ENCODE measurements at places on chromosomes 2 and 18. TPM values are rescaled to one million over a fixed set of nuclear protein-coding genes. Genes with fewer than 3 reads are reported as not detected.

Gene PDE1A
- total RNA-seq = 10.8 TPM

Gene COL4A3
- 0.32 TPM for total RNA-seq

Gene QPCT
- 4.3 TPM for total RNA-seq

Gene SCYGR4
- total RNA-seq = not detected

Gene PPP1R1C
- total RNA-seq = not detected

GRCh38 chr18:33676593-33676992 is 98.6 kb downstream of the ASXL3 start:
- DNase-seq = no peak

DNA sequence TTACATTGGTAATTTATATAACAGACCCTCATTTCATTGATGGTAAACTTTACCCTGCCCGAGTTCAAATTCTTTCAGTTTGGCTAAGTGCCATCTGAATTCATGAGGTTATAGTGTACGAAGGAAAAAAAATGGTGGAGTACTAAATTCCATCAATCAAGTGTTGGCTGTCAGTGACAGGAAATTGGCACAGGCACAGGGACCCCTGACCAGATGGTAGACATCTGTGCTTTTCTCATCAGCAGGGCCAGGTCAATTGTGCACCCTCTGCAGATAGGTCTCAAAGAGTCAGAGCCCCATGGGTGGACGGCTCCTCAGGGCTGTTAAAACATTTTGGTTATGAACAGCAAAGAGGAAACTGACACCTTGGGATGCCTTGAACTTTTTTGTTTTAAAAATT is 439.2 kb downstream of the SETBP1 start:
- no peak for DNase-seq

DNA sequence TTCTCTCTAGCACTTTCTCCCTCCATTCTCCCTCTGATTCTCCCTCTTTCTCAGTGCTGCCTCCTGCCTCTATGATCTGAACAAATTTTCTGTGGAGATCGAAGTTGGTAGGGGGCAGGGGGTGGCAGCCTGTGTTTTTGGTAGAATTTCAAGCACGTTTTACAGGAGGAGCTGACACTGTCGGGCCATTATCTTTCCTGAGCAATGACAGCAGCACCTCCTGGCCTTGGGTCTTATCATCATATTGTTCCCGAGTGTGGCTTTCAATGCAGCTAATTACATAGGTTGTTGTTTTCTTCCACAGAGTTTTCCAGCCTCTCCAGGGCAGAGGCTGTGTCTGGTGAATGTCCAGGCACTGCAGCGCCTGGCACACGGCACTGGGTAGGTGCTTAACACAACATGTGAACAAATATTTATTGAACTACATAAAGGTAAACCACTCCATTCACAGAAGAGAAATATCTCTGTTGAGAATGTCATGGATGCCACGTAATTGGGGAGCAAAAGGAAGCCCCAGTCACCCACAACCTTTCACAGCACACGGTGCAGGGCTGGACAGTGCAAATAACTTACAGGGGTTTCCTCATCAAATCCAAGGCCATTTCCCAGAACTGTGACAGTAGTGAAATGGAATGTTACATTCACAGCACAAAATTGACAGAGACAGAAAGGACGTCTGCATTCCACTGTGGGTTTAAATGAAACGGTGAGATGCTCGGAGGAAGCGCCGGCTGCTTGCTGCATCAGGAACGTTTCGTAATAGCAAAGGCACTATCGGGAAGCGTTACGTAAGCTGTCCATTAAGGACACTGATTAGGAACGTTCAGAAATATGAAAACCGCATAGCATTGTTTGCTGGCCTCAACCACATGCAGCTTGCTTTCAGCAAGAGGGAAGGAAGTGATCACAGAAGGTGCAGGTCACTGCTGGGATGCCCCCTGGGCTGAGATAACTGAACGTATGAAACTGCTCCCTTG is 6.5 kb upstream of the KCNG2 start:
- DNase-seq = no peak

GRCh38 chr18:71075147-71075546 is 786.3 kb downstream of the SOCS6 start:
- no peak for DNase-seq

DNA sequence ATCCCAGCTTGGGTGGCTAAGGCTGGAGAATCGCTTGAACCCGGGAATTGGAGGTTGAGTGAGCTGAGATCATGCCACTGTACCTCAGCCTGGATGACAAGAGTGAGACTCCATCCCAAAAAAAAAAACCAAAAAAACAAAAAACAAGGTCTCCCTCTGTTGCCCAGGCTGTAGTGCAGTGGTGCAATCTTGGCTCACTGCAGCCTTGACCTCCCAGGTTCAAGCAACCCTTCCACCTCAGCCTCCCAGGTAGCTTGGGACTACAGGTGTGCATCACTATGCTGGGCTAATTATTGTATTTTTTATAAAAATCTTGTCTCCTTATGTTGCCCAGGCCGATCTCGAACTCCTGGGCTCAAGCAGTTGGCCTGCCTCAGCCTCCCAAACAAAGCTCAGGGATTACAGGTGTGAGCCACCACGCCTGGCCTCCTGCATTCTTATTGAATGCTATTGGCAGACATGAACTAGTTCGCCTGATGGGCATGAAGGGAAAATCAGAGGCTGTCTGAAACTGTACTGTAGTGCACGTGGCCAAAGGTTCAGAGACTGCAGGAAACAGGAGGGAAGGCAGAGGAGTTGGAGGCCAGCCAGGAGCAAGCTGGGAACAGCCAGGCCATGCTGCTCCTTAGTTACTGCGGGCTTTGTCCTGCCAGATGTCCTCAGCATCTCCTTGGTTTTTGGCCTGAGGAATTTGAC is 16.0 kb upstream of the ASXL2 start:
- DNase-seq = peak; percentile 39
